ENCODE measurements at places on chromosomes 5 and 9.
A peak's percentile ranks its signal among the peaks of the same experiment; 100 is the strongest.

GRCh38 chr5:115553082-115553481, 8.5 kb upstream of the FEM1C start:
- no peak for DNase-seq

- DNase-seq: peak; percentile 54
Measured at GRCh38 chr9:121735793-121736770, 84.6 kb downstream of the DAB2IP start.

GRCh38 chr5:96180684-96181435, 219.2 kb upstream of the ELL2 start:
- DNase-seq: no peak

DNA sequence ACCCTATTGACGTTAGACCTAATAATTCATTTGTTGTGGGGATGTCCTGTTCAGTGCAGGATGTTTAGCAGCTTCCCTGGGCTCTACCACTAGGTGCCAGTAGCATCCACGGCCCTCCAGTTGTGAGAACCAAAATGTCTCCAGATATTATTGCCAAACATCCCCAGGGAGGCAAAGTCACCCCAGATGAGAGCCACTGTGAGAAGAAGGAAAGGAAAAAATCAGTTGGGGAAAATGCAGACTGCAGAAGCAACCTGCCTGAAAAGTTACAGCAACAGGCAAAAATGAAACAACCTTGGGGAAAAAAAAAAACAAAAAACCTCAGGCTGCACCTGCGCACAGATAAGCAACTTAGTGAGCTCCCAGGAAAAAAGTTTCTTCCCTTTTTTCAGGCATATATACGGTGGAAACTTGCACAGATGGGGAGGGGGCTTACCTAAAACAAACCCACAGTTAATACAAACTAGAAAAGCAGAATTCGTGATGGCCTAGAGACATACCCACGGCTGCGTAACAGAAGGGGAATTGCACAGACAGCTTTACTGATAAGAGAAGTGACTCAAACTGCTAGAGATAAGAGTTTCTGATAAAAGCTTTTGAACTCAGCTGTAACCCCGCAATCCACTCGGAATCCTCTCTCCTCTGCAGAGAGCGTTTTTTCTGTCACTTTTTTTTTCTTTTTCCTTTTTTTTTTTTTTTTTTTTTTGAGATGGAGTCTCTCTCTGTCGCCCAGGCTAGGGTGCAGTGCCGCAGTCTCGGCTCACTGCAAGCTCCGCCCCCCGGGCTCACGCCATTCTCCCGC, 29.8 kb upstream of the FBP1 start:
- peak; percentile 72 for DNase-seq

DNA sequence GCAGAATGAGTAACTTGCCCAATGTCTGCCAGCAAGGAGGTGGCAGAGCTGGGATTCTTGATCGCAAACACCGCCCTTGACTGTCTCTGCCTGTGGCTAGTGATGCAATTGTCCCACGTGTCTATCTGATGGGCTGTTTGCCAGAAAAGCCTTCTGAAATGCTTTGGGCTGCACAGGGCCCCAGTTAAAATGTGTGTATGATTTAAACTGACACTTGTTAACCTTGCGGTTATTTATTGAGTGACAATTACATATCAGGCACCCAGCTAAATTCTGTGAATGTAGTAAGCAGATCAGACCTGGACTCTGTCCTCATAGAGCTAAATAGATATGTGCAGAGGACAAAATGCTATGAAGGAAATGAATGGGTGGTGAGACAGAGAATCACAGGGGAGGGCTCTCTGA, 11.6 kb upstream of the IL12B start:
- DNase-seq: peak; percentile 88

DNA sequence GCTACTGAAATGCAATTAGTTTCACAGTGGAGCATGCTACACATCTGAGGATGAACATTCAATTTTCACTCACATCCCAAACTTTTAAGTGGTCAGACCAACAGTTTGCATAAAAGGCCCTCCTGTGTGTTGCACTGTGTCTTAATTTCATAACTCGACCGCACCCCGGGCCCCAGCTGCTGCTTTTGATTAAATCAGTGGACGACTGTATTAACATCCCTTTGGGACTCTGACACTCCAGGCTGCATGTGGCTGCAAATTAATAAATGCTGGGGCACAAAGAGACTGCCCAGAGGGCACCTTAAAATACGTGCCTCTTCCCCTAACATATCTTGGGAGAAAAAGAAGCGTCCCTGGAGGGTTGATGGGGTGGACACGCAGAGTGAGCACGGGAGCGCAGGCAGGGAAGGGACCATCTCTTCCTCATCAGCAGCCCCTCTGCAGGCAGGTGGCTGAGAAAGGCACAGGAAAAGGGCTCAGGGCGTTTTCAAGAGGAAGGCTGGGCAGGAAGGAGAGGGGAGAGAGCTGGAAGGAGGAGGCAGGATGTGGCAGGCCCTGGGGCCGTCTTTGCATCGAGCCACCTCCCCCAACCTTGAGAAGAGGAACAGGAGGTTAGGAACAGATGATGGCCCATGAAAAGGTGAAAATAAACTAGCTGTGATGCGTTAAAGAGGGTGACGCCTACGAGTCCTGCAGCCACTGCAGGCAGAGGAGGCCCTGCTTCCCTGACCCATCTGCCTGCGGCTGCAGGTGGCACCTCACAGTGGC, 18.6 kb downstream of the MED10 start:
- DNase-seq: no peak

GRCh38 chr5:543755-544674, 19.8 kb upstream of the SLC9A3 start:
- no peak for DNase-seq

DNA sequence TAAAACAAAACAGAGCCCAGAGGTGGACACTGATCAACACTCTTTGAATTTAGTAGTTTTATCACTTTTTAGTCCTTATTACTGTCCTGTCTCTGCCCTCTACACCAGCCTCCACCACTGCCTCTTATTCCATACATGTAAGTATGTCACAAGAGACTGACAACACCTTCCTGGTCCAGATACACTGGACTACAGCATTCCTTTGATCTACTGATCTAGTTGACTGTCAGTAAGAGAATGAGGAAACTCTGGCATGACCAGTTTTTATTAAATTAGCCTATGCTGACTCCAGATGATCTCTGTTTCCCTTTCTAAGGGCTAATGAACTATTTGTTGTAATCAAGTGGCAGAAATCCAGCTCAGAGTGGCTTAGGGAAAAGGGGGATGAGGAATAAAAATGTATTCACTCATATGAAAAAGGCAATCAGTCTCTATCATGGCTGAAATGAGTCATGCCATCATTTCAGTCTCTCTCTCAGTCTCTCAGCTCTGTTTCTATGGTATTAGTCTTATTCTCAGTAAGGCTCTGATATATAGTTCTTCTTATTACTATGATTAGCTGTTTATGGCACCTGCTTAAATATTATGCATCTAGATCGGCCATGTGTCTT, 5.5 kb downstream of the ARHGEF37 start:
- DNase-seq: no peak

DNA sequence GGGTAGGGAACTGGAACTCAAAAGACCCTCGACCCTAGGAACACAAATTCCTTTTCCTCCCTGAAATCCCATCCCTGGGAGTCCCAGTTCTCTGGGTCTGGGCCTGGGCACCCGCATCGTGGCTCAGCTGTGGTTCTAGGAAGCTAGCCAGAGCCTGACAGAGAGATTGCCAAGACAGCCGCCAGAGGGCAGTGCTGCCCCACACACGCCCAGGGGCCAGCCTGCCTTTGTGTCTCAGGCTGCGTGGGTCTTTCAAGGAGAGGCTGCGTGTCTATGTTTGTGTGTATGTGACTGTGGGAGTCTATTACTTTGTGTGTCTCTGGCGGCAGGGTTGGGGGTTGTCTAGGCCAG, 32.0 kb upstream of the TTLL11 start:
- peak; percentile 68 for DNase-seq

DNA sequence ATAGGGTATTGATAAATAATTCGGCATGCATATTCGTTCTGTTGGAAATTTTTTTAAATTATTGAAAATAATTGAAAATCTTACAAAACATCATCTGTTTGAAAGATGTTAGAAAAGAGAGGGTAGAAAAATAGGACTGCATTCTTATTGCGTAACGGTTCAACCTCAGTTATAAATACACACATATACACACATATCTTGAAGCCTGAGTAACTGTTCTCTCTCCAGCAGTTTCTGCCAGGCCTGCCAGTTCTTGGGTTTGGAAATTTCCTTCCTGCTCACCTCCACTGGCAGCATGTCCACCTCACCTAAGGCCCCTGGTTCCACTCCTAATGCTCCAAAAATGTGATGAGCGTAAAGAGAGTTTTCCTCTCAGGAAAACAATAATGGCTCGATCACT, 9.1 kb downstream of the SPATA31E1 start:
- DNase-seq: no peak

DNA sequence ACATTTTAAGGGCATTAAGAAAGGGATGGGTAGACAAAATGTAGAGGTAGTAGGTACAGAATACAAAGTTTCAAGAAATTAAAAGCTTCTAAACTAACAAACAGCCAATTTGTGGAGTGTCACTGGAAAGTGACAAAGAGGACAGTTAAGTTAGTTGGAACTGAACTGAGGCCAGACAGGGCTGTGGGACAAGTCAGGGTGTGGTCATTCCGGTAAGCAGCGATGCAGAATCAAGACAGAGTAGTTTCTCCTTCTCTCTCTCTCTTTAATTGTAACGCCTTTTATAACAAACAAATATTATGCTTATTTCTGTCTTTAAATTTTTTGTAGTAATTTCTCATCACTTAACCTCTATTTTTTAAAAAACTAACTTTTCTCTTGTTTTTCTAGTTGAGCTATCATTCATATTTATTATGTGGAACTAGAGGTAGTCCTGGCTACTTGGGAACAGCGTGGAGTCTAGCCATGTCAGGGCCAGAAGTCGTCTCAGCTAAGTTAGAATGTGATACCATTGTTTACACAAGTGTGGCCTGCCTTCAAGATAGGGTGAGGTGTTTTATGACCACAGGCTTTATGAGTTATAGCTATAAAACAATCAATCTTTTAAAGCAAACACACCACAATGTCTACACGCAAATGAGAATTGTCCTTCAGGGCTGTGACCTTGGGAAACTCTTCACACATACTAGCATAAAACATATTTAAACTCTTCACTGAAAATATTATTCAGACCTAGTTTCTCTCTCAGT, 115.3 kb upstream of the CDKN2B start:
- no peak for DNase-seq

GRCh38 chr9:125183054-125183453, 6.5 kb downstream of the PPP6C start:
- peak; percentile 51 for DNase-seq

GRCh38 chr9:124500028-124500795, 7.0 kb downstream of the NR5A1 start:
- DNase-seq: no peak
